ENCODE measurements at places on chromosomes 16 and 17.

DNA sequence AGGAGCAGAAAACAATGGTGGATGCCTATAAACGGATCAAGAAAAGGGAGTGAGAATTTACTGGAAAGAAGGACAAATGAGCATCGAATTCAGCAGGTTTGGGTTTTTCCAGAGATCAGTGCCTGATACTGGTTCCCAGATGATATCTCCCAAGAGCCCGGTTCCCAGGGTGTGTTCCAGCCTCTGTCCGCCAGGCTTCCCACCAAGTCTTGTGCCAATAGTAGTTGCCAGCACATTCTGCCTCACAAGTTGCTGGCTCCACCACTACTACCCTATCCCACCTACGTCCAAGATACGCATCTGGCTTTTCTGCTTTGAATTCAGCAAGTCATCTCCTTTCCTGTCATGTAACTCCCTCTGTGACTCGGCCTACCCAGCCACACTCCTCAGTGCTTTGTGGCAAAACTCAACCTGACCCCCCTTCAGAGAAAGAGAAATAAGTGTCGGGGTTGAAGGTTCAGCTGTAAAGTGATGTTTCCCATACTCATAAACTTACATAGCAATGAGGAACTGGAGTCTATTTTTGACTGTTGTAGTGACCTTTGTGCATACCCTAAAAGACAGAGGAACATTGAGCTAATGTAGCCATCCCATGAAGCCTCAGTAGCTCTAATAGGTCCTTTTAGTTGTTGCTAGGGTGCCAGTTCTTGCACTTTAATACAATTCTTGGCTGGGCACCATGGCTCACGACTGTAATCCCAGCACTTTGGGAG is 277.0 kb downstream of the IRX3 start:
- no peak for DNase-seq

- DNase-seq: no peak
These were observed 43.4 kb downstream of the FBXL20 start for GRCh38 chr17:39357986-39358385.

DNA sequence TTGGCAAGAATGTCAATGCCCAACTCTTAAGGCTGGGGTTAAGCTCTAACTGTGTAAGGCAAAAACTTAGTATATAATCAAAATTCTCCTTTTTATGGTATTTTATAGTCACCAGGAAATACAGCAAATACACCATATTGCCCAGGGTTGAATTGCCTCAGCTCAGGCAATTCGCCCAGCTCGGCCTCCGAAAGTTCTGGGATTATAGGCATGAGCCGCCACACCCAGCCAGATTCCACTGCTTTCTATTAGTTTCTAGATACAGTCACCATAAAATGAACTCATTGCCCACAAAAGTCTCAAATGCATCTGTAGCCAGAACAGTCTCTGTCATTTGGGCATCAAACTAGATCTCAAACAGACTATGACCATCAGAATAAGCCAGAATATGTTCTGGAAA is 238.7 kb upstream of the TOX3 start:
- DNase-seq: no peak

- DNase-seq: no peak
These were observed 28.2 kb downstream of the ZFHX3 start for GRCh38 chr16:73019457-73020362.

DNA sequence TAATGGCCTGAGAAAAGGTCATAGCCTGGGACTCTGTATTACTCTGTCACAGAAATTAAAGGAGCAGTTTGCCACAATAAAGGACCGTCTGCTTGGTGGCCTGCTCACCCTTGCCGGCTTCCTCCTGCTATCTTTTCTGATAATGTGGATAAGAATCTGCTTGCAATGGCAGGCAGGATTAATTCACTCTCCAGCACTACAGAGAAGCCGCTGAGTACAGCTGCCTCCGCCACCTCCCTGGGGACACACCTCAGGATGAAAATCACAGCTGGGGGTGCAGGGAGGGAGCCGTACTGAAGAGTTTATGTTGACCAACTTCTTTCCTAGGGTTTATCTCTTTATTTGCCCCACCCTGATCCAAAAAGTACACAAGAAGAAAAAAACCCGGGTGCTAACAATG is 245.9 kb upstream of the RPL38 start:
- DNase-seq: no peak

DNA sequence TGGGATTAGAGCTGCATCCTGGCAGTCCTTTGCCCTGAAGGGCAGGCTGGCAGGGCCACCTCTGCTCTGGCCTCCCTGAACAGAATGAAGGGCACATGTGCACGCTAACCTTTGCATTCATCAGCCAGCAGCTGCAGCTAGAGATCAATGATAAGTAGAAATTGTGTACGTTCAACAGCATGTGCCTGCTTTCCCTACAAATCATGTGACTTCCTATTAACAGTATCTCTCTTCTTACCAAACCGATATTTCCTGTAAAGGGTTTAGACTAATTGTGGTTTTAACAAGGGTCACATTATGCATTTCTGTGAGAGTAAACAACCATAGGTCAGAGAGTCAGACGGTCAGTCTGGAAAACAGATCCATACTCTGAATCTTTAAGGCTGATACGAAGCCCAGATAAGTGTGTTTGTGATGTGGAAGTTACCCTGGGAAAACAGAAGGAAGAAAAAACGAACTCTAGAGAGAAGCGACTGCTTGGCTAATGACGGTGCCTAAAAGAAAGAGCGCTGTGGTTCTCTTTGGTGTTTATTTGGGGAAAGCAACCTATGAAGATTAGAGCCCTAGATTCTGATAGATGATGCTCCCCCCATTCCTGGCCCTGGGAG is 219.4 kb downstream of the MAF start:
- DNase-seq: no peak

- DNase-seq: no peak
These were observed 307.6 kb downstream of the ZFHX3 start for GRCh38 chr16:72740347-72740746.
